NCI-H1694 treated with DMSO at 0.1 percent for 48 hours (cell line): ENCODE measurements at places on chromosomes 16 and 17.
A peak's percentile ranks its signal among the peaks of the same experiment; 100 is the strongest.

GRCh38 chr16:52786091-52786490, 239.1 kb upstream of the TOX3 start:
- DNase-seq: no peak

- no peak for DNase-seq
These were observed 118.2 kb upstream of the SMURF2 start for GRCh38 chr17:64780096-64781013.

DNA sequence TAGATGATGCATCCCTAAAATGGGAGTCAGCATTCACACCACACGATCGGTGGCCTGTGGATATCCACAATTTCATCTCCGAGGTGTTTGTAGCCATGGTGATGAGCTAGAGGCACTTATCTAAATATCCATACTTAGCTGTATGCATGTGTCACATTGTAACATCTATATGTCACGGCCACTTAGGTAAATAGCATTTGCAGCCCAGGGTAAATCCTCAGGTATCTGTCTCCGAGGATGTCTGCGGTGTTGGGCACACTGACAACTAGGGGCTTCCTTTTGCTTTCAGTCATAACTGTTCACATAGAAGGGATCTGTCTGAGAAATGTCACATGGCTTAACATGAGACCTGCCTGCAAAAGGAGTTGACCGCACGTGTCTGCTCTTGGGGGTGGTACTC, 455.2 kb upstream of the ZFHX3 start:
- DNase-seq: no peak

GRCh38 chr17:10311131-10311530, 61.7 kb downstream of the MYH13 start:
- DNase-seq: no peak

DNA sequence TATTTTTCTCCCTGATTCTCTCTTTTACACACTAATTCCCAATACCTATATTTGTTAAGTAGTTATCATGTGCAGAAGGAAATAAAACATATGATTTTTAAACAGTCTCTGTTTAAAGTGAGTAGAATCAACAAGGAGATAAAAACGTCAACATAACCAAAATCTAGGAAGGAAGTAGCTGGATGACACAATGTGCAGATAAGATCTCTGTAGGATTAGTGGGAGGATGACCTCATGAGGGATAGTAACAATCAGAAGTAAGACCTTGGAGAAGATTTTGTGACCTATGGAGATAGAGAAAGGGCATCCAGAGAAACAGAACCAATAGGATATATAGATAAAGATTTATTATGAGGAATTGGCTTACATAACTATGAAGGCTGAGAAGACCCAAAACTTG, 262.6 kb upstream of the CDH11 start:
- no peak for DNase-seq

- no peak for DNase-seq
These were observed 35.1 kb downstream of the SLC6A2 start for GRCh38 chr16:55690841-55691240.

GRCh38 chr17:39979893-39980350, 685 bp upstream of the PSMD3 start:
- DNase-seq: peak; percentile 73

- no peak for DNase-seq
These were observed 7.4 kb downstream of the GFAP start for GRCh38 chr17:44907729-44908470.

DNA sequence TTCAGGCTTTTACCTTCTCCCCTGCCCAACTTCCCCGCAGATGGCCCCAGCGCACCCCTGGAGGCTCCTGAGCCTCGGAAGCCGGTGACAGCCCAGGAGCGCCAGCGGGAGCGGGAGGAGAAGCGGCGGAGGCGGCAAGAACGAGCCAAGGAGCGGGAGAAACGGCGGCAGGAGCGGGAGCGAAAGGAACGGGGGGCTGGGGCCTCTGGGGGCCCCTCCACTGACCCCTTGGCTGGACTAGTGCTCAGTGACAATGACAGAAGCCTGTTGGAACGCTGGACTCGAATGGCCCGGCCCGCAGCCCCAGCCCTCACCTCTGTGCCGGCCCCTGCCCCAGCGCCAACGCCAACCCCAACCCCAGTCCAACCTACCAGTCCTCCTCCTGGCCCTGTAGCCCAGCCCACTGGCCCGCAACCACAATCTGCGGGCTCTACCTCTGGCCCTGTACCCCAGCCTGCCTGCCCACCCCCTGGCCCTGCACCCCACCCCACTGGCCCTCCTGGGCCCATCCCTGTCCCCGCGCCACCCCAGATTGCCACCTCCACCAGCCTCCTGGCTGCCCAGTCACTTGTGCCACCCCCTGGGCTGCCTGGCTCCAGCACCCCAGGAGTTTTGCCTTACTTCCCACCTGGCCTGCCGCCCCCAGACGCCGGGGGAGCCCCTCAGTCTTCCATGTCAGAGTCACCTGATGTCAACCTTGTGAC, 3.6 kb downstream of the MAPK7 start:
- no peak for DNase-seq

GRCh38 chr17:9410737-9411136, 164.9 kb downstream of the STX8 start:
- DNase-seq: no peak

DNA sequence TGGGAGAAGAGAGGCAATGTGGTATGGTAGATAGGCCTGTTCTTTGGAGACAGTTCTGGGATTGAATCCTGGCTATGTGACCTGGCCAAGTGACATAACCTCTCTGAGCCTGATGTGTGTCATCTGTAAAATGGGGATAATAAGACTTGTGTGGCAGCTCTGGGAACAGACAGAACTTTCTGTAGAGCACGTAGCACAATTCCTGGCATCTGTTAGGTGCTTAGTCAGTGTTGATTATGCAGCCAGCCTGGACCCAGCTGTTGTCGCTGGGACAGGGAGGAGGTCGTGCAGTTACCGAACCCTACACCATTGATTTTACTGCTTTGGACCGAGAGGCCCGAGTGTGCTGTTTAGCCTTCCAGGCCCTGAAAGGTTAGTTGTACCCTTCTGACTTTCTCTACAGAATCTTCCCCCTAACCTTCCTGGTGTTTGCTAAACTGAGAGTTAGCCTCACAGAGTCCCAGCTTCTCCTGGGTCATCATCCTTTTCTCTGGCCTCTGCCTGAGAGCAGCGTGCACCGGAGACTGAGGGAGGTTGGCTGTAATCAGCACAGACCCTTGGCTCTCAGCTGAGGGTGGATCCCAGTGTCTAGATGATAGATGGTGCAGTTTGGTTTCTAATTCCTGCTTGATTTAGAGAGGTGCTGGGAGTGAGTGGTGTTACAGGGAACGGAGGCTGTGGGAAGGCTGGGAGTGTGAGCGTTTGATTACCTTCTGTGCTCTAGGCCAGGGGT, 31.9 kb downstream of the MSI2 start:
- DNase-seq: peak; percentile 17

DNA sequence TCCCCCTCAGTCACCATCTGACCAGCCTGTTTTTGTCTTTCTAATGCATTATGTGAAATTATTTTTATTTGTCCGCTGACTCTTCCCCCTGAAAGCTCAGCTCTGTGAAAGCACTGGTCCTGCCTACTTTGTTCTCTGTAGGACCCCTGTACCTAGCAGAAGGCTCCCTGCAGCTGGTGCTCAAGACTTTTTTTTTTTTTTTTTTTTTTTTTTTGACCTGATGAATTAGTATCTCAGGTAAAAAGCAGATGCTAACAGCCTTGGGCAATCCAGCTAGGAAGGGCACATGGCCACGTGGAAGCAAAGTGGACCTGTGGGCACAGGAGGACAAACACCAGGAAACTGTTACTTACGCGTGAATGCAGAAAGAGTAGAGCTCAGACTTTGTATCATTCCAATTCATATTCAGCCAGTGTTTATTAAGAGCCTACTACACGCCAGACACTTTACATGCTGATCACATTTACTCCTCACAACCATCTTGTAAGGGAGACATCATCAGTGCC, 629 bp upstream of the UNC119 start:
- DNase-seq: no peak

- DNase-seq: no peak
These were observed 402.1 kb upstream of the ERCC4 start for GRCh38 chr16:13517841-13518240.

- no peak for DNase-seq
These were observed 1.6 kb downstream of the ITGAE start for GRCh38 chr17:3799181-3799945.

GRCh38 chr16:15653227-15653626, 3.2 kb downstream of the NDE1 start:
- DNase-seq: no peak

- DNase-seq: no peak
These were observed 94.6 kb upstream of the SMIM36 start for GRCh38 chr17:55605705-55606487.

DNA sequence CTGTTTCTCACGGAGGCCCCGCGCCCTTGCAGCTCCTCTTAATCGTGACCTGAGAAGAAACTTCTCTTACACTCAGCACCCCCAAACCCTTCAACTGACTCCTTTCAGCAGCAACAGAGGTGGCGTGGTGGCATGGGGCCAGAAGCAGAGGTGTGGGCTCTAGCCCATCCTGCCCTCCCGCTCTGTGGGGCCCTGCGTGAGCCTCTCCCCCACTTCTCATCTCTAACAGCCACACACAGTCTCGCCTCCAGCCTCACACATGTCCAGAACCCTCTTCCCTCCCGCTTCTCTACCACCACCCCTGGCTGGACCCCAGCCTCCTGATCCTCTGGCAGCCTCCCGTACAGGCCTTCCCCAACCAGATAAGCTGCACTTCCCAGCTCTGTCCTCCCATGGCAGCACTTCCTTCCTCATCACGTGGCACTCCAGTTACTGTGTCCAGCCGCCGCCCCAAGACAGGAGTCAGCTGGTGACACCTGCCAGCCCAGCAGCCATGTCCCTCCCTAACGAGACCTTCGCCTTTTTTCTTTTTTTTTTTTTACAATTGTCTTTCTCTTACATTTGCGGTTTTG, 30.5 kb downstream of the NSMCE1 start:
- DNase-seq: no peak

- peak; percentile 61 for DNase-seq
These were observed 486 bp upstream of the DNAJA2 start for GRCh38 chr16:46973996-46974324.

- no peak for DNase-seq
These were observed 13.9 kb upstream of the ZCCHC14 start for GRCh38 chr16:87506423-87507350.

- DNase-seq: no peak
These were observed 55.5 kb upstream of the CPHXL start for GRCh38 chr16:75781683-75782343.

DNA sequence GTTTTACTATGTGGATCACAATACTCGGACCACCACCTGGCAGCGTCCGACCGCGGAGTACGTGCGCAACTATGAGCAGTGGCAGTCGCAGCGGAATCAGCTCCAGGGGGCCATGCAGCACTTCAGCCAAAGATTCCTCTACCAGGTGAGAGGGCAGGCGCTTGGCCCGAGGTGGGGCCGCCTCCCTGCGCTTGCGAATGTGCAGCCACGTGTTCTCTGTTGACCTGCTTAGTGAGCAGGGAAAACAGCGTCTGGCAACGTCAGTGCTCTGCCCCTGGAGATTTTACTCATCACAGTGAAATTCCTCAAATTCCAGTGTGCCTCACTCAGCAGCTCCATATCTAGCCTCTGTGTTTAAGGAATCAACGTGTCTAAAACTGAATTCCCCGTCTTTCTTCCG, 33.4 kb upstream of the CLEC18A start:
- no peak for DNase-seq

DNA sequence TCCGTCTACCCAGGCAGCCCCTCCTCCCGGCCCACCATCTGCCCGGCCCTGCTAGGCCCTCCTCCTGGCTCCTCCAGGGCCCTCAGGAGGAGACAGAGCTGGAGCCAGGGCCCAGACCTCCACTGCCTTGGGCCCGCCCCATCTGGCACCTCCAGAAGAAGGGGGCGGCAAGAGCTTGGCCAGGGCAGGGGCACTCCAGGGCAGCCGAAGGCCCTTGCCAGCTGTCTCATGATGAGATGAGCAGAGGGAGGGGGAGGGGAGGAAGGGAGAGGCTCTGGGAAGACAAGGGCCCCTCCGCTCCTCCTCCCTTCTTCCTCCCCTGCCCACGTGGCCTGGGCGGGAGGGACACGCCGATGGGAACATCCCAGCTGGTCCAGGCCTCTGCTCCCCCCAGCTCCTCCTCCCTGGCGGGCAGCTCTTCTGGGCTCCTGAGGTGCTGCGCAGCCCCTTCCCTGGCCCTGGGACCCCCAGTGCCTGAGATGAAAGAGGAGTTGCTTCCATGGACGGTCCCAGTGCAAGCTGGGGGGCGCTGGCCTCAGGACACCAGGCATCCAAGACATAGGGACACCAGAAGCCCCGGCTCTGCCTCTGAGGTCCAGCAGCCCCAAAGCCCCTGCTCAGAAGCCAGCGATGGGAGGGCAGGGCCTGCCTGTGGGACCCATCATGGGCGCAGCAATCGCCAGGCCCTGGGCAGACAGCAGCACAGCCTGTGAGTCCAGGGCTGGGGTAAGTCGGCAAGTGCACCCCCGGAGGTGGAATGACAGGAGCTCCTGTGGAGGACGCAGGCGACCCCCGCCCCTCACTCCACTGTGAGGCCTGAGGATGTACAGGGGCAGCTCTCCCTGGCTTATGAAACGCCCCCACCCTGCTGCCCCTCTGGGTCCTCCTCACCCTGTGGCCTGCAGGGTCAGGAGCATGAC, 23.6 kb upstream of the ENPP7 start:
- DNase-seq: peak; percentile 66

GRCh38 chr17:82890339-82890730, 50.5 kb upstream of the ZNF750 start:
- no peak for DNase-seq

DNA sequence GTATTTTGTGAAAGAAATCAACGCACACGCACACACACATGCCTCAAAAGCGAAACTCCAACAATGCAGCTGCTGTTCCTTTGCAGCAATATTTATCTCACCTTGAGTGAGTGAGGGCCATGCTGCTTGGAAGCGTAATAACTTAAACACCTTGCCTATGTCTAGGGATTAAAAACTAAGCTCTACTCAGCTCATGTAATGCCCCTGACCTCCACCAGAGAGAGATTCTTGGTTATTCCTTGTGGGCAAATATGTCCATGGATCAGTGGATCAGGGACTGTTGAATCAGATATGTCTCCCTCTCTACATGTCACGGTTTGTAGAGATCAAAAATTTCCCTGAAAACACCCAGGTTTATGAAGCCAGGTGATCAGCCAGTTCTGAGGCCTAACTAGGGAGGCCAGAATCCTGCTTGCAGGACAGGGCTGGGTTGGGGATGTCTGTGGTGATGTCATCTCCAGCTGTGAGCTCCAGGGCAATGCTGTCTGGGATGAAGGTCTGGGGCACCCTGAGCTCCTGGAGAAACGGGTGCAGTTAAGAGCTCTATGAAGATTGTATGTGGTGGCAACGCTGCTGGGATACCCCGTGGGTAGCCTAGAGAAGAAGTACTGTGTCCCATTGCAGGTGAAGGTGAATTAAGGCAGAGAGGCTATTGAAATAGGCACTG, 149.4 kb downstream of the KCNJ12 start:
- DNase-seq: no peak

DNA sequence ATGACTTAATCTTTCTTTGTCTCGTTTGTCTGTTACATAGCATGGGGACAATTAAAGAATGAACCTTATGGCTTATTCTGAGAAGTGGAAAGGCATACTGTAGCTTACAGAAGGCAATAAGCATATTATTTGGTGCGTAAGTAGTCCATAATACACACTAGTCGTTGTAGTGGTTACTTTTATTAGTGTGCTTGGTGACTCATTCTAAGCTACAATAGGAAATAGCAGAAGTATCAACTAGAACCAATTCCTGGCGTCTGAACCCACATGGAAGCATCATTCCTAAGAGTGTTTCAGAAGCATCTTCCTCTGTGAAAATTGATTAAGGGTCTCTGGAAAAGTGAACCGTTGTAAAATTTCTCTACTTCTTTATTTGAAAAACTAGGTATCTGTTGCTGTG, 777.8 kb upstream of the EEF2KMT start:
- no peak for DNase-seq
